Activated CD8-positive, alpha-beta memory T cell treated with anti-CD3 and anti-CD28 coated beads for 1 hour (primary cell): ENCODE measurements at places on chromosomes 2 and 18.

DNA sequence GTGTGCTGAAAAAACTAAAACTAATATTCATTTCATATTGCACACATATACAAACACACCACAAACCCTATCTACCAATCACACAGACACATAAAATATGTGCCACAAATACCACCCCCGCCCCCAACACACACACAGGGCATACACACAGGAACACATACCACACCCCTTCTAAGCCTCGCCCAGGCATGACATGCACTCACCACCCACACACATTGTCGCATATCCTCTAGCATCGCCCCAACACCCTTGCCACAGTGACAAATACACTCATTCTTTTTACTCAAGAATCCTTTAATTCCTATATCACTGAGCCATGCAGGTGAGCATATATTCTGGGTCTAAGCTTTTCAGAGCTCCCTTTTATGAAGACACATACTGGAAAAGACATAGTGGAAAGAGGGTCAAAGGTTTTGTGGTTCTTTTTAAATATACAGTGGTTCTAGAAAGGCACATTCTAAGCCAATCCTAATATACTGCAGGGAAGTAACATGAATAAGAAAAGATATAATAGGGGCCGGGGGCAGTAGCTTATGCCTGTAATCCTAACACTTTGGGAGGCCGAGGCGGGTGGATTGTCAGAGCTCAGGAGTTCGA lies 24.5 kb upstream of the LCLAT1 start:
- DNase-seq = peak; percentile 54

GRCh38 chr18:3481696-3482210 lies 31.8 kb downstream of the TGIF1 start:
- no peak for DNase-seq

- DNase-seq = no peak
Observed at GRCh38 chr2:105417857-105418436, 19.1 kb upstream of the FHL2 start.

DNA sequence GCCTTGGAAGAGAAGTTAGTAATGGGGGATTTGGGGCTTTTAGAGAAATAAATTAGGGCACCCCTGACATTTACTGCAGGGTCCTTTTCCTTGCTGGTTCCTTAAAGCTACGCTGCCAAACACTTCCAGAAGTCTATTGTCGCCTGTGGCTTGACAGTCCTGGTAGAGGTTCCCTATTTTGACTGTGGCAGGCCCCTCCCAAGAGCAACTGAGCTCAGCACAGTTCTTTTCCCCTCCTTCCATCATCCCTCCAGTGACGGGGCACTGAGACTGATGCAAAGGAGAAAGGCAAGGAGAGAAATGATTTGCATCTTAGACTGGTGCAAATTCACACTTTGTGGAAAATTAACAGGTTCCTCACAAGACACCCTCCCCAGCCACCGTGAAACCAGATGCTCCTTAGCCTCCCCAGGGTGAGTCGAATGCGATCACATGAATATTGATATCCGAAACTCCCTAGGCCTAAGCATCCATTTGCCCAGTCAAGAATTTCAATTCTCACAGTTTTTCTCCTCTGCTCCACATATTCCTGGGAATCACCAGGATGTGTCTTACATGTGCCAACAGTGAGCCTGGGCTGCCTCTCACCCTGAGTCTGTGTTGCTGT lies 45.4 kb downstream of the RABL2A start:
- DNase-seq = no peak

DNA sequence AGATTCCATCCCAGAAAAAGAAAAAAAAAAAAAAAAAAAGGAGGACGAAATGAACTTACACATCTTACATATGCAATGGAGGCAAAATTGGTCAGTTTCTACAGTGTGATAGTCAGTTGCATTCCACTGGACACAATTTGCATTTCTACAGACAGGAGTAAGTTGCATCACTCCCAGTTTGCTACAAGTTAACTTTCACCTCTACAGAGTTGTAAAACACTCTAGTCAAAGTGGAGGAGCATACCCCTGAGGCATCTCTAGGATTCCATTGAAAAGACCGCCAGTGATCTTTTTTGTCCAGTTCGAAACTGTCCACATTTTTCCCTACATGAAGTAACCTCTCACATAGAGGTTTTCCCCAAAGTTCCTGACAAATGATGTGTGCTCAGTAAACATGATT lies 202.8 kb downstream of the VAPA start:
- no peak for DNase-seq

DNA sequence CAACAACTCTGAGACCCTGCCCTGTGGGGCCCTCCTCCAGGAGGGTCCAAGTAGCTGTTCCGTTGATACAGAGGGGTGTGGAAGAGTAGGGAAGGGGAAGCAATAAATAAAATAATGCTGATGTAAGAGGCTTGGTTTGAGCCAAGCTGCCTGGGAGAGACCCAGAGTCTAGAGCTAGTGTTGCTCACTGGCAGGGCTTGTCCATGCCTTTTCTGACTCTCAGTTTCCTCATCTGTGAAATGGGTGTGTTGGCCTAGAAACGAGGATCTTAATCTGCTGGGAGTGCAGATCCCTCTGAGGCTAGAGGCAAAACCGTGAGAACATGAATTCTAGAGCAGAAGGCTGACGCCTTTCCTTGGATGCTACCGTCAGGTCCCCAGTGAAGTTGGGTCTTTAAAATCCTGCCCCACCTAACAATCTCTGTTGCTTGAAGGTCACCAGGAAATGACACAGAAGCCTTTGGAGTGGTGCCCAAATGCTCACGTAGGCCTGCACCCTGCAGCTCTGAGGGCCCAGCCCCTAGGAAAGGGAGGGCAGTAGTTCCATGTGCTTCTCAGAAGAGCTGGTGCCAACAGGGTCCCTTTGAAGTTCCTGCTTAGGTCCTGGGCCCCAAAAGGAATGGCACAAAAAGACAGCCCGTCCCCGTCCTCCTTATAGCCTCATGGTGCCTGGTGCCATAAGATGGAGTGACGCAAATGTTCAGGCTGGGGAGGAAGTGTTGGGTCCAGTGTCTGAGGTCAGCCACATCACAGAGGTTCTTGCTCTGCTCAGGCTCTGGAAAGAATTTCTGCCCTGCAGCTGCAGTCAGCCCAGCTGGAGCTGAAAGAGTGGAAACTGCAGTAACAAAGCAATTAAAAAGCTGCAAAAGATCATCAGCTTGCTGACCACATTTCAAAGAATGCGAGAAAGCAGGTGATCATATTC lies 73.2 kb upstream of the SMAD2 start:
- DNase-seq = no peak

- DNase-seq = no peak
Observed at GRCh38 chr18:51082571-51083267, 52.7 kb downstream of the SMAD4 start.

- DNase-seq = no peak
Observed at GRCh38 chr2:28927878-28928277, 33.4 kb downstream of the WDR43 start.

GRCh38 chr2:239241431-239241960 lies 159.3 kb downstream of the HDAC4 start:
- no peak for DNase-seq

GRCh38 chr18:23231340-23232021 lies 96.2 kb downstream of the CABLES1 start:
- peak; percentile 49 for DNase-seq

GRCh38 chr2:219997341-219997851 lies 370.0 kb downstream of the SLC4A3 start:
- DNase-seq = no peak

DNA sequence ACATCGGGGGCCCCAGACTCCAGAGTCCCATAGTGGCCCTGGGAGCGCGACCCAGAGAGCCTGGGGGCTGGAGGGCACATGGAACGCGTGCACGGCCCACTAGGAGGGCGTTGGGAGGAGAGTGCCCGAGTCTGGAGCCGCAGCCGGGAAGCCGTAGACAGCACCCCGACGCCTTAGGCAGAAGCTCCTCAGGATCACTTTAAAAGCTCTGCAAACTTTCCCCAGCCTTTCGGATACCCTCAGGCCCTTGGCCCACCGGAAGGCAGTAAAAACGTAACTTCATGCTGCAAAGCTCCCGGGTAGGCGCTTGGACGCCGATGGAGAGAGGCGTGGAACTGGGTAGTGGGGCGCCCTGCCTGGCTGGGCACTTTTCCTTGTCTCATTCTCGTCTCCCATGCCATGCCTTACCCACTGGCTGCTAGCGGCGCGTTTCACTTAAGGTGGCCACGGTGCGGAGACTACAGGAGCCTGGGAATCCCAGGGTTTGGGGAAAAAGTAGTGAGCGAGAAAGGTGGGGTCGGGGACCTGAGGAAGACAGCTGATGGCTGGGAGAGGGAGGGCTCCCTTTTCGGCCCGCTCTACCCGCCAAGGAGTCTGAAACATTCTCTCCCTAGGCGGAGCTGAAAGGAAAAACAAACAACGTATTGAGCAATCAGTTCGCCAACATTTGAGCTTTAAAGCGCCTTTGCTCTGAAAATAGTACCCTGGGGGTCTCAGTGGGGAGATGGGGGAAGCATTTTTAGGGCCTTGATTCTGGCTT lies 141.8 kb downstream of the MEIS1 start:
- no peak for DNase-seq

DNA sequence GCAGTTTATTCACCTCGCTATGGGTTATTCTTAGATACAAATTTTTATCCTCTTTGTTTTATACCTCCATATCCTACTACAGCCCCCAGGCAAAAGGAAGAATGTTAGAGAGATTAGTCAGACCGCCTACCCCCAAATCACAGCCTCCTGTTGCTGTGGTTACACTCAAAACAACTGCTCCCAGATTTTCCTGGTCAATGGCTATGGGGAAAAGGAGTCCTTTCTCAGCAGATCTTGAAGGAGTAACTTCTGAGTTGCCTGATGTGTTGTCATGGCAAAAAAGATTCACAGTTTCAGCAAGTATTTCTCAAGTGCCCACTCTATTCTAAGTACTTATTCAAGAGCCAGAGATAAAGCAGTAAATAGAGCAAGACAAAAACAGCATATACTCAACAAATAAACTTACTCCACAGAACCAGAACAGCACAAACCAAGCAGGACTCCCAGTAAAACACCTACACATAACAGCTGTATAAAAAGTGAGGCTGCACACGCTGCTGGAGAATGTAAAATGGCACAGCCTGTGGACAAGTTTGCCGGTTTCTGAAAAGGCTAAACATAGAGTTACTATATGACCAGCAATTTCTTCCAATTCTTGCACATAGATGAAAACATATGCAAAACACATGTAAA lies 104.8 kb downstream of the NOL10 start:
- no peak for DNase-seq

GRCh38 chr2:7744827-7745226 lies 827.6 kb downstream of the RNF144A start:
- DNase-seq = no peak

DNA sequence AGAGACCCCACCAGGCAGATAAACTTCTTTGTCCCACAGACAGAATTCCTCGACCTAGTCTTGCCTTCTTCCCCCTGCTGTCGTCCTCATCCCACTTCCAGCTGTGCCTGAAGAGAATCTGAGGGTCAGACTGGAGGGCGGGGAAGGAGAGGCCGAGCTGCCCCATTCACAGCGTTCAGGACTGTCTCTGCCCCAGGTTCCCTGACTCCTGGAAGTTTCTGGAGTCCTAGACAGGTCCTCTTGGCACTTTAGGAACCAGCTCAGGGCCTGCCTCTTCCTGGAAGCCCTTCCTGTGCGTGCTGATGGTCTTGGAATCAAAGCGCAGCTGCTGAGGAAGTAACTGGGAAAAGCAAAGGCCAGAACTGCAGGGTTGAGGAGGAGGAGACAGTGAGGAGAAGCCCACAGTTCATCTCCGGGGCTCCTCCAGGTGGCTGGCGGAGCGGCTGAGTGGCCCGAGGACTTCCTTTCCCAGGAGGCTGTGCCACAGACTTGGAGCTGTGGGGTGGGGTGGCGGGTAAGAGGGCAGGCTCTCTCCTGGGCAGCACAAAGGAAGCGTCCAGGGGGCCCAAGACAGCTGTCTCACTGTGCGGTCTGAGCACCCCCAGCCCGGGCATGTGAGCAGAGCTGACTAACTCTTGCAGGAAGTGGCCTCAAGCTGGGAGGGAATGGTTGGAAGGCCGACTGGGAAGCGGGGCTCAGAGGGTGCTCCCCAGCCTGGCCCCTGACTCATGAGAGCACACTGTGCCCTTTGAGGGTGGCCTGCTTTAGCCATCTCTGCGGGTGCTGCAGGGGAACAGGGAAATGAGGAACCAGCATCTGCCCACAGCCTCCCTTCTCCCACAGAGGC lies 39.5 kb downstream of the SDC1 start:
- DNase-seq = no peak

- no peak for DNase-seq
Observed at GRCh38 chr2:54559006-54559445, 102.9 kb downstream of the SPTBN1 start.

GRCh38 chr2:6423944-6424343 lies 441.8 kb downstream of the CMPK2 start:
- DNase-seq = no peak

DNA sequence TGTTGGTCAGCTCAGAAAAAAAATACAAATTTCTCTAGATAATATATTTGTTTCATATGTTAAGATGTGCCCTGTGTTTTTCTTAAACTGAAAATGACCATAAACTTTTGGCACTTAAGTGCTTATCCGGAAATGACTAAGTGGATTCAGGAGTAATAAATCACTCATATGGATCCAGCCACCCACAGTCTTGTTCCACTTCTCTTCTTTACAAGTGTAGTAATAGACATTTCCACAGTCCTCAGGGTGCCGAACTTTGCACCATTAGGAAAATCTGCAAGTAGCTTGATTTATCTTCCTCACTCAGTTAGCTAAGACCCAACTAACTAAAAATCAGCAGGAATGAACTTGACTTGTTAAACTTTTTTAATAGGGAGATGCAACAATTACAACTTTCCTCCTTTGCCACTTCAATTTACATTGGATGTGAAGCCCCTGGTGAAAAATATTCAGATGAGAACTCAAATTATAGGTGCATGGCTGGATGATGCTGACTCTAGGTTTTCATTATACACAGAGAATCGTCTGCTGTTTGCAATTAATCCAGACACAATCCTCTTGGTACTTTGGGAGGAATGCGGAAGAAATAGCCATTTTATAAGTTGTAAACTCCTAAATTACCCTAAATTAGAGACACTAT lies 322.5 kb downstream of the ARHGAP15 start:
- no peak for DNase-seq

GRCh38 chr2:191612496-191612895 lies 65.4 kb upstream of the NABP1 start:
- no peak for DNase-seq

DNA sequence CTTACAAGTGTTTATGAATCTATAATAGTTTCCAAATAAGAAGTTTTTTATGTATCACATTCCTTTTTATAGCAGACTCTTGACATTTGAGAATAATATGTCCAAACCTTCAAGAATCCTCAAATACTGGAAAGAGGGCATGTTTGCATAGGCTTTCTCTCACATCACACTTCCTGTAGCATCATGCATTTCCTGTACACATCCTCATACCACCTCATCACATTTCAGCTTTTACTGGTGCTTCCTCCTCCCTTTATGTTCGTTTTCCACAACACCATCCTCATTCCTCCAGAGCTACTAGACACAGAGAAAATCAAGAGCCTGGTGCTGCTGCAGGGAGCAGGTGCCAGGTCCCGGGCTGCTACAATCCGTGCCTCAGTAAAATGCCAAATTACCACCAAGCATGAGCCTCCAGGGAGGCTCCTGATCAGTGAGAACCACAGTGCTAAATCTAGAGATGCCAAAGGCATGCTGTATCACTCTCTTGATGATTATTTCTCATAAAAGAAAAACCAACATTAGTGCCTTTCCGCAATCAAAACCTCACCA lies 137.7 kb upstream of the CYP1B1 start:
- DNase-seq = no peak
